ENCODE measurements at places on chromosomes 3 and 15. TPM values are rescaled to one million over a fixed set of nuclear protein-coding genes. Genes with fewer than 3 reads are reported as not detected.

DNA sequence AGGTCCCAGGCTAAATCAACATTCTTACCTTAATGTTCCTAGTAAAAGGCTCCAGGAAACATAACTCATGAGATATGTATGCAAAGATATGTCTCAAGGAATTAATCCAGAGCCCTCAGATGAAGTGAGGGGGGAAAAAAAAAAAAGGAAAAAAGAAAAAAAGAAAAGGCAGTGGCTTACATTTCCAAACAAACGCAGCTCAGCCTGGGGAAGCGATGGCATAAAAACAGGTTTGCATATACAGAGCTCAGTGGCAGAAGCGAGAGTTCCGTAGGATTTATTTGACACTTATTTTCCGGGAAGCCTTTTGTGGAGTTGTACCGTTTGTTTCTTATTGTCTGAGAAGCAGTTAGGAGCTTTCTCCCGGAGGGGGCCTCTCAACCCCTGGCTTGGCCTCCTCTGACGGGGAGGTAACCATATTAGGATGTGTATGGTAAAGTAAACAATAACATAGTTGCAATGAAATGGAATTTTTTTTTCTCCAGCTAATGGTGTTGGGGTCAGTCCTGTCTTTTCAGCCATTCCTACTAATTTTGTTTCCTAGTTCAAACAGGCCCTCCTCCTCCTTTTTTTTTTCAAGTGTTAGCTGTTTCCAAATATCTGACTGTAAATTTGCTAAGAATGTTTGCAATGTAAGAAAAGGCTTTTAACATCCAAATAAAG lies 338.6 kb downstream of the FOXP1 start:
- H3K36me3 ChIP-seq, result peaks cover 18% of the 10 kb centered on the region
- H3K4me1 ChIP-seq, result peaks cover 17% of the 10 kb centered on the region
- DNase-seq, result no peak
- H3K4me3 ChIP-seq, result no peak overlapping the region
- no peak overlapping the region for H3K27ac ChIP-seq

- H3K4me1 ChIP-seq, result no peaks in the 10 kb centered on the region
- H3K27me3 ChIP-seq, result no peaks in the 10 kb centered on the region
- no peak overlapping the region for H3K4me3 ChIP-seq
- H3K36me3 ChIP-seq, result no peaks in the 10 kb centered on the region
Observed at GRCh38 chr3:34213478-34213877, 415.0 kb downstream of the PDCD6IP start.

GRCh38 chr3:124570232-124570631 lies 160.0 kb upstream of the UMPS start:
- no peak overlapping the region for H3K27ac ChIP-seq
- no peaks in the 10 kb centered on the region for H3K36me3 ChIP-seq
- no peak for DNase-seq

GRCh38 chr15:38651328-38652038 lies 86.9 kb upstream of the RASGRP1 start:
- H3K4me1 ChIP-seq, result peaks cover 64% of the 10 kb centered on the region
- H3K27ac ChIP-seq, result peak overlapping the region; percentile 81
- H3K36me3 ChIP-seq, result no peaks in the 10 kb centered on the region
- H3K27me3 ChIP-seq, result no peaks in the 10 kb centered on the region
- DNase-seq, result peak; percentile 93

DNA sequence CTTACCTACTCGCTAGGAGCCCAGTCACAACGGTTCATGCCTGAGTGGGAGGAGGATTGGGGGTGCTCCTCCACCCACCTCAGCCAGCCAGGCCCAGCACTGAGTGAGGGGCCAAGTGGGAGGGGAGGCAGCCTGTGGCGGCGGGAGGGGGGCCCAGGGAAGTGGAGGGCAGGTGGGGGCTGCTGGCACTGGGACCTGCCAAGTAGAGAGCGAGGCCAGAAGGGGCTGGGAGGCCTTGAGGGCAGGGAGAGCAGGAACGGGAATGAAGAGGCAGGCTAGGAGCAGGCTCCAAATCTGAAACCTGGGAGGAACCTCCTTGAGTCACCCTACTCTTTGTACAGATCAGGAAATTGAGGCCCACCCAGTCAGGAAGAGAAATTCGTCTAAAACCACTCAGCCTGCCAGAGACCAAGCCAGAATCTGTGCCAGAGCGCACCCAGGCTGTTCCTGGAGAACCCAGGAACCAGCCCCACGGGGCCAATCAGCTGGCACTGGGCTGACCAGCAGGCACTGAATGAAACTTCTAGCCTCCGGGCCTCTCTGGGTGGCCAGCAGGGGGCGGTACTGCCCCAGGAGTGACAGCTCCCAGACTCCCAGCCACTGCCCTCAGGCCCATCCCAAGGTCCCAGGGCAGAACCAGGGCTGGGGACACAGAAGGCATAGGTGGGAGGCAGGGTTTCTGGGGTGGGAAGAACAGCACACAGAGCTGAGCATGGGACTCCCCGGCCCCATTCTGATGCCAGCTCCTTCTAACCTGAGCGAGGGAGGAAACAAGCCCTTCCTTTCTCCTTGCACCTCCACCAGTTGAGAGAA lies 14.8 kb upstream of the CYP11A1 start:
- H3K4me3 ChIP-seq, result no peak overlapping the region
- H3K4me1 ChIP-seq, result peaks cover 43% of the 10 kb centered on the region
- no peaks in the 10 kb centered on the region for H3K36me3 ChIP-seq
- H3K27ac ChIP-seq, result no peak overlapping the region
- DNase-seq, result peak; percentile 64

DNA sequence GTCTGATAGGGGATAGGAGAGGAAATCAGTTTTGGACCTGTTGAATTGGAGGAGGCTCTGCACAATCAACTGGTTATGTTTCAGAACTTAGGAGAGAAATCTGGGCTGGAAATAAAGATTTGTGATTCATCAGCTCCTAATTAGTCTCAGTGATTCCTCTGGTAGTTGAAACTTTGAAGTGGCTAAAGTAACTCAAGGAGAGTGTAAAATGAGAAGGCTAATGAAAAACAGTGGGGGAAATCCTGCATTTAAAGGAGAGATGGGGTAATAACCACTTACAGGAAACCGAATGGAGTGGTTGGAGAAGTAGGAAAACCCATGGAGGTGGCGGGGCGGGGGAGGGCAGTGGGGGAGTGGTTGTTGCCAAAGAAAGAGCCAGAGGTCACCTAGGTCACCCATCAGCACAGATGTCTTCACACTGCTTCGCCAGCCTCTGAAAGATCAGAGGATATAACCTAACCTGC lies 32.6 kb downstream of the MAP2K5 start:
- H3K27ac ChIP-seq, result no peak overlapping the region
- H3K4me1 ChIP-seq, result no peaks in the 10 kb centered on the region
- H3K36me3 ChIP-seq, result no peaks in the 10 kb centered on the region
- H3K4me3 ChIP-seq, result no peak overlapping the region
- no peak for DNase-seq

DNA sequence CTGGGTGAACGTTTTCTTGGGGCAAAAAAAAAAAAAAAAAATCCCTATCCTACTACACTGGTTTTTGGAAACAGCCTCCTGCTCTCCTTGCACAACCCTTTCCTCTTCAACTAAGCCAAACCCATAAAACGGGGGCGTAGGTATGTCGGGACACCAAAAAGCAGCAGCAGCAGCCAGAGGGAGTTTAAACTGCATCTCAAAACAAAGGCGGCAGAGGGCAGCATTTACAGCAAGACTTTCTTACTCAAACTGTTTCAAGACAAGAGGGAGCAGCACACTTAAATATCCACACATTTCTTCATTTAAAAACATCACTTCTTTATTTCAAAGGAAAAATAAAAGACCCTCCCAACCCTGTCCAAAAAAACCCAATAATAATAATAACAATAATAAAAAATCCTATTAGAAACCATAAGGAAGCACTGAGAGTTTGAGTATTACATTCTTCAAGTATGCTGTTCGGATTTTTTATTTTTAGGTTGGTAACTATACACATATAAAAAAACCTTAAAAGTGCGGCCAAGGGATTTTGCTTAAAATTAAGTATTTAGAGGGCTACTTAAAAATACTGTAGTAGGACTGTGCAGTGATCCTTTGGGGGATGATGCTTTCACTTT lies 43.9 kb upstream of the PLXND1 start:
- no peak overlapping the region for H3K4me3 ChIP-seq
- H3K27ac ChIP-seq, result no peak overlapping the region

DNA sequence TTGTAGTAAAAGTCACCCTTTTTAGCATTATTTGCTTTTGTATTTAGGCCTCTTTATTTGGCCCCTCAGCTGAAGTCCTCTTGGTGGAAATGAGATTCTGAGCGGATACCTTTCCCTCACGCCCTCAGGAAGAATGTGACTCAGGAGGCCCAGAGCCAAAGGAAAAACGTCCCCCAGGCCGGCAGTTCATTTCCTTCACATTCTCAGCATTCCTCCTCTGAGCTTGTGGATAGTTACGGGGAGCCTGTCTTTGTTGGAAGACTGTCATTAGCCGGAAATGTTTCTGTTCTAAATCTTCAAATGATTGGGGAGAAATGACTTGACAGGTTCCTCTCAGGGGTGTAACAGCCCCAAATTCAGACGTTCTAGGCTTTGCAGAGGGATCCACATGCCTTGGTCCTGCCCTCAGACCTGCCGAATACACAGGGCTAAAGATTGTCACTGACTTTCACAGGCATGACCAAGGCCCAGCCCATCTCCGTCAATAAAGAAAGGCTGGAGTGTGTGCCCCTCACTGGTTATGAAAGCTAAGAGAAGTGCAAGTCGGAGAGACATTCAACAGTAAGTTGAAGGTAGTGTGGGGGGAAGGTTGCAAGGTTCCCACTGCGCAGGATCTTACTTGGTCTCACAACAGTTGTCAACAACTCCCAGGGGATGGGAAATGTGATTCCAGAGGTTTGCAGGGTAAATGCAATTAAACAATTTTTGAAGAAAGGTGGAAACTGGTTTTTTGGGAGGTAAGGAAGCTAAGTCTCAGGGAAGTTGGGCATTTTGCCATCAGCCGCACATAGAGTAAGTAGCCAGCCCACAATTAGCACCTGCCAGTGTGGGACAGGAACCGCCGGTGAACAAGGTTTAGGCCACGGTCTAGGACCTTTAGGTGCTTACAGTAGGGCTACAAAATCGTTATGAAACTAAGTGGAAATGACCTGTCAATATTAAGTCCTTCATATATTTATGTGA lies 39.7 kb upstream of the MYZAP start:
- H3K4me1 ChIP-seq, result no peaks in the 10 kb centered on the region
- H3K36me3 ChIP-seq, result no peaks in the 10 kb centered on the region
- no peak overlapping the region for H3K4me3 ChIP-seq

DNA sequence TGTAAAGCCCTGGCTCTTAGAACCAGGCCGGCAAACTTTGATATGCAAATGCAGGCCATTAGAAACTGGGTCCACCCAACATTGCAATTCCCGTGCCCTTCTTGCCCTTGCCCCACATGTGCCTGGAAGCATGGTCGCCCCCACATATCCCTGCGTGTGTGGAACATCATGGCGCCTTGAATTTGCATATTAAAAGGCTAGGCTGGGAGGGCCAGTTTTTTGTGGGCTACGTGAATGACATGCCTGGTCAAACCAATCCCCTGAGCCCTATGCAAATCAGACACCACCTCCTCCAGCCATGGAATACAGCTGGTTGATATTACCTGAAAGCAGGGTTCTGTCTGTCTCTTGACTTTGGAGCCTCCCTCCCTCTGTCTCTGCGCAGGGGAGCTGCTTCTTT lies 58.7 kb upstream of the ARHGEF26 start:
- DNase-seq, result no peak
- H3K36me3 ChIP-seq, result no peaks in the 10 kb centered on the region
- H3K4me1 ChIP-seq, result no peaks in the 10 kb centered on the region
- H3K4me3 ChIP-seq, result no peak overlapping the region
- no peak overlapping the region for H3K27ac ChIP-seq

DNA sequence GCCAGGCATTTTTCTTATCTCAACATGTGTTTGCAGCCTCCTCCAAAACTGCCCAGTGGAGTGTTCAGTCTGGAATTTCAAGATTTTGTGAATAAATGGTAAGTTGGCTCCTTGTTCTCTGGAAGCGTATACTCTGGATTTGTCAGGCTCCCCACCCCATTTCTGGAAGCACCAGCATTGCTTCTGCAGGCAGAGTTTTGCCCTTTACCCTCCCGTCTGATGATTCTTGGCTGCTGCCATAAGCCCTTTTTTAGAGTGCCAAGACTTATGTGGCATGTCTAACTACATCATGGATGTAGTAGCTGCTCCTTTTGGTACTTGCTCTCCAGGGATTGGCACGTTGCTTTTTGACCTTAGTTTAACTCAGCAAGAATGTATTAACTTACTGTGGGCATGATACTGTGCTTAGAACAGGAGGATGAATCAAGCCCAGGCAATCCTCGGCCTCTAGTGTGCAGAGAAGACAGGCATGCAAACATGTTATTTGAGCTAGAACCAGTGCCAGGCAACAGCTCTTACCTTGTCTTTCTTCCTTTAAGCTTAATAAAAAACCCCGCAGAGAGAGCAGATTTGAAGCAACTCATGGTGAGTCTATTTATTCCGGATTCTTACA lies 8.3 kb downstream of the SNAPC5 start:
- H3K4me3 ChIP-seq, result no peak overlapping the region
- no peak overlapping the region for H3K27ac ChIP-seq
- DNase-seq, result no peak

FAM107A gene
- total RNA-seq, result not detected

KLHL24 gene
- total RNA-seq, result 144 TPM

MESP2 gene
- not detected for total RNA-seq

TAGLN3 gene
- not detected for total RNA-seq

All from CD4-positive, CD25-positive, alpha-beta regulatory T cell (primary cell).